Stimulated activated CD4-positive, alpha-beta T cell treated with anti-CD3 and anti-CD28 coated beads, Interleukin-4, amount 100 ng/mL, for 48 hours (primary cell): ENCODE measurements at places on chromosomes 2 and 18.

DNA sequence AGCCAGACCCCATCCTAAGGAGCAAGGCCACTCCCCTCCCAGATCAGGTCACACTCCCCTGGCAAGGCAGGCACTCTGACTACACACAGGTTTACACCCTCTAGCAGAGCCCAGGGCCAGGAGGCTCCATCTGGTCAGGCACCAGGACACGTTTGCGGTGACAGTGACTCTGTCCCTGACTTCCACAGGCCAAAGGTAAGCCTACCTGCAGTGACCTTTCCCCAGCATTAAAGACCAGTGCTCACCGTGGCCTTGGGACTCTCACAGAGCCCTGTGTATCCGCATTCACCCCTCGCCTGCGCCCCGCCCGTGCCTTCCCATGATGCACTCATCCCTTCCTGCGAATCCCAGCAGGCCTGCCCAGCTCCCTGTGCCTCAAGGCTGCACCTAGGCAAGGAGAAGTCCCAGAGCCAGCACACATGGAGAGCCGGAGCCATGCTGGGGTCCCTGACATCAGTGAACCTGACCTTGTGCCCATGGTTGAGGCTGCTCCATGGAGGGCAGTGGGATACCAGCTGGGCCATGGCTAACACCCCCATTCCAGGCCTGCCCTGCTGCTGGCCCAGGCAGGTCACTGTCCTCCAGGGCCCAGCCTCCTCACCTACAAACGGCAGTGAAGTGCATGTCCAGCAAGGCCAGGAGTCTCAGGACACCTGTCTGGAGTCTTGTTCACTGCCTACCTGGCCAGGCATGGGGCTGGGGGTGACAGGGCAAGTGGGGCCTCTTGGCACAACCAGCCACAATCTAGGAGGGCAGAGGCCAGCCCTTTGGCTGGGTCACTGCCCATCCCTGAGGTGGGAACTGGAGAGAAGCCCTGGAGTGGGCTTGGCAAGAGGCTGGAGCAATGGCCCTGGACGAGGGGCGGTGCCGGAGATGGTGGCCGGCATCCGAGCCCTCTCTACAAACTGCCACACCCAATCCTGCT is 3.0 kb downstream of the NEURL3 start:
- no peak for DNase-seq

GRCh38 chr2:105521176-105521575 is 122.3 kb upstream of the FHL2 start:
- DNase-seq: no peak

GRCh38 chr2:148282201-148282600 is 261.3 kb downstream of the MBD5 start:
- no peak for DNase-seq

DNA sequence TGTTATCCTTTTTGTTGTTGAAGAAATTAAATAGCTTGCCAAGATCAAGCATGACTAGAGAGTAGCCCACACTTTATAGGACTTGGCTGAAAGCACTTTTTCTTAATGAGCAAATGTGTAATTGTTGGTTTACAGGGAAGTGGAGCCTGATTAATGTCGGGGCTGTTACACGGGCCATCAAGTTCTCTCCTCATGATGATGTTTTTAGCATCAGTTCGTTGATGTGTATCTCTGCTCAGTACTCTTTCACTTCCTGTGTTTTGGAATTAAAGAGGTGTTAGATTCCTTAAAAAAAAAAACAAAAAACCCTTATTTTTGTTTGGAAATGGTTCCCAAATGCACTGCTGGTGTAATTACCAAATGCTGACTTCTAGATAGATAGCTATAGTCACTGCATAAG is 114.2 kb downstream of the PTPRM start:
- DNase-seq: no peak

GRCh38 chr2:188146888-188147287 is 144.8 kb upstream of the GULP1 start:
- no peak for DNase-seq

GRCh38 chr2:129004940-129005490 is 686.3 kb upstream of the HS6ST1 start:
- DNase-seq: no peak

DNA sequence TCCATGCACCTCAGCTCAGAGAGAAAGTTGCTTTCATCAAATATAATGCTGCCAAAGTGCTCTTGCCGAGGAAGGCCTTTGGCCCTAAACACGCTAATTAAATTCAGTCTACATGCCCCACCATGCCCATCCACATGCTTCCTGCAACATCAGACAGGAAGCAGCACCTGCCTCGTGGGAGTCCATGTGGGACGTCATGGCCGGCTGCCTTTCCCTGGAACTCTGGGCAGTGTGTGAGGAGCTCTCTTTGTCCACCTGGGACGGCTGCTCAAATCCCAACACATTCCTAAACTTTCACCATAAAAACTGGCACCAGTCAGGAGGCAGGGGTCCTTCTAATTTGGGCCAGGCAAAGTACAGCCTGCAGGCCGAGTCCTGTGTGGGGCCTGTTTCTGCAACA is 23.1 kb downstream of the FAM178B start:
- DNase-seq: no peak

GRCh38 chr2:60998628-60999545 is 18.6 kb upstream of the PEX13 start:
- no peak for DNase-seq
